ENCODE measurements at places on chromosomes 11 and 22.
A peak's percentile ranks its signal among the peaks of the same experiment; 100 is the strongest.

- peak; percentile 33 for DNase-seq
Measured at GRCh38 chr11:36455658-36456111, 54.4 kb downstream of the TRAF6 start.

DNA sequence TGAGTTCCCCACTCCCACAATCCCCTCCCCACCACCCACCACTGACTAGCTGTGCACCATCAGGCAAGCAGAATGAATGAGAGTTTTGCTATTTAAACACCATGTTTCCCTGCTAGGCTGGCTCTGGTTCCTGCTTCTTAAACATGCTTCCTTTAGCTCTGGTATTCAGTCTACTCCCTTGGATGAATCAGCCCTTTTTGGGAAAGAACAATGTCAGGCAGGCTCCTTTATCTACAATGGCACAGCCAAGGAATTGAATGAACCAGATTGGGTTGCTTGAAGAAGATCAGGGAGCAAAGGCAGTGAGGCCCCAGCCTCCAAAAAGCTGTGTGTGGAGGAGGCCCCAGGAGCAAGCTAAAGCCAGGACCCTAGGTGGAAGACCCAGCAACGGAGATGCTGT lies 92.9 kb upstream of the ISX start:
- DNase-seq, result no peak

GRCh38 chr11:73384125-73384441 lies 7.9 kb downstream of the RELT start:
- no peak for DNase-seq

DNA sequence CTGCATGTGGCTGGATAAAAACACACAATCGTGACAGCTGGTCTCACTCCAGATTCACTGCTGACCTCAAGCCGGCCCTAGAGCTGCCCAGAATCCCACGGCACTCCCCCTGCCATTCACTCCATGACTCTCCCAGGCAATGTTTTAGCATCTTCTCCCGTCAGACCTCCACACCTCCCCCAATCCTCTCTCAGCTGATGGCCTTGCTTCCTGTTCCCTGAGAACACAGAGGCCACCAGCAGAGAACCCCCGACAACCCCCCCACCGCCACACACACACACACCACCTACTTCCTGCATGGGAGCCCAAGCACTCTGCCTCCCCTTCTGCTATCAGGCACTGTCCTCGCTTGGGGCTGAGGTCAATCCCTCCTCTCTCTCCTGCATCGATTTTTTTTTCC lies 9.3 kb downstream of the TNKS1BP1 start:
- DNase-seq, result peak; percentile 16

DNA sequence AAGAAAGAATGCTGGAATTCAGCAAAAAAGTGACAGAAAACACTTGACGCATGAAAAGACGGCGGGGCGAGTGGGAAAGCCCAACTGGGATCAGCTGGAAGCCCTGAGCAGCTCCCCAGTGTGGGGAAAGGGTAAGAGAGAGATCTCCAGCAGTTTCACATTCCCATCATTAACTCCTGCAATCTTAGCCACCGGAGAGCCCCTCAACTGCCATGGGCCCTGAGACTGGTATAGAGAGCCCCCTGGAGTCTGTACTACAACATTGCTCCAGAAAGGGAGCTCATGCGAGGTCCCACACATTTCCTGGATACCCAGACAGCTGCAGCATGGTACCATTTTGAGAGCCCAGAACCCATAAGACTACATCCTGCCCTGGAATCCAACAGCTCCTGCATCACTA lies 31.1 kb downstream of the MRGPRX4 start:
- DNase-seq, result no peak
